Endodermal cell (in vitro differentiated cells): ENCODE measurements at places on chromosomes 1 and 21. TPM values are rescaled to one million over a fixed set of nuclear protein-coding genes. Genes with fewer than 3 reads are reported as not detected.
A peak's percentile ranks its signal among the peaks of the same experiment; 100 is the strongest.

Gene VANGL1
- 66.4 TPM in 2 replicates for total RNA-seq

DNA sequence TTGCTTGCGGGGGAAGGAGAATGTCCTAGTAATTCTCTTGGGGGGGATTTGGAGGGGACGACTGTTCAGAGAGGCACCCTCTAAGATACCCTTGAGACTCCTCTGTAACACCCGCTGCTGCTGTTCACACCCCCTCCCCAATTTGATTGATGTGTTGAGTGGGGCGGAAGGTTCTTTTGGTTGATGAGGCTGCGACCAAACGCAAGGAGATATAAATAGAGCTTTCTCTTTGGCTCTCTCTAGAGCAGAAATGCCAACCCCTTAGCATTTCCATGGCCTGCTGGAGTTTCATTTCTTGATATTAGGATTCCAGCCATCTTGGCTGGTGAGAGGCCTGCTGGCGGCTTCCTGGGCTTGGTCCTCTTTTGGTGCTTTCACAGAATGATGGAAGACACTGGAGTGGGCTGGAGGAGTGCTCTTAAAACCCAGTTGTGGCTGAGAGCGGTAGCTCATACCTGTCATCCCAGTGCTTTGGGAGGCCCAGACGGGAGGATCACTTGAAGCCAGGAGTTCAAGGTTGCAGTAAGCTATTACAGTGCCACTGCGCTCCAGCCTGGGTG lies 2.0 kb downstream of the PIK3CD start:
- DNase-seq, result no peak

DNA sequence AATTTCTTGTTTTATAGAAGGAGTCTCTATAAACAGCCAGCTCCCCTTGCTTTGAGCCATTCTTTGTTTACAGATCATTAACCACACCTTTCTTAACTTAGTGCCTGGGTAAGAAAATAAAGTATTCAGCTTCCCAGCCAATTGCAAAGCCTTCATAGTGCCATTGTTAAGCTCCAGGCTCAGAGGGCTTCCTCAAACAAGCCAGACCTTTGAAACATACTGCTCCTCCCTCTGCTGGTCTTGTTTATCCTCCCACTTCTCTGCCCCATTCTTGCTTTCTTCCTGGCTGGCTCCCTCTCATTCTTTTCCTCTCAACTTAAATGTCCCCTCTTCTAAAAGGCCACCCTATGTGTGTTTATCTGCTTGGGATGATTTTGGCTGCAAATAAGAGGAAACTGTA lies 319.4 kb upstream of the ST6GALNAC5 start:
- DNase-seq, result peak; percentile 55

DNA sequence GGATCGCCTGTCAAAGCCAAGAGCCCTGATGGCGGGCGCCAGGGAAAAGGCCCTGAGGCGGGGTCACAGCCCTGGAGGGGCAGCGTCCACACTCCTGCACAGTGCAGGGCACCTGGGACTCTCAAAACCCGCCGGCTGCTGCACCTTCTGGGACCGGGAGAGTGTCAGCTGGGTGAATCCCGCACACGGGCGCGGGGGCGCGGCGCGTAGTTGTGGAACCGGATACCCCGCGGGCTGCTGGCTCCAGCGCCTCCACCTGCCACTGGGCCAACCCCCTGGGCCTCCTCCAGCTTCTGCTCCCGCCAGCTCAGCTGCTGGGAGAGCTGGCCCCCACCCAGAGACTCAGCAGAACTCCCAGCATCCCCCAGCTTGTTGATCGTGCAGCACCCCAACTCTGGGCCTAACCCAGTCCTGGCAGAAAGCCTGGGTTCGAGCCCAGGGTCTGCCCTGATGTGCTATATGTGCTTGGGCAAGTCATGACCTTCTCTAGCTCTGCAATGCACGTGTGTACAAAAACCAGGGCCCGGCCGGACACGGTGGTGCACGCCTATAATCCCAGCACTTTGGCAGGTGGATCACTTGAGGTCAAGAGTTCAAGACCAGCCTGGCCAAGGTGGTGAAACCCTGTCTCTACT lies 33.8 kb downstream of the NECAP2 start:
- no peak for DNase-seq

DNA sequence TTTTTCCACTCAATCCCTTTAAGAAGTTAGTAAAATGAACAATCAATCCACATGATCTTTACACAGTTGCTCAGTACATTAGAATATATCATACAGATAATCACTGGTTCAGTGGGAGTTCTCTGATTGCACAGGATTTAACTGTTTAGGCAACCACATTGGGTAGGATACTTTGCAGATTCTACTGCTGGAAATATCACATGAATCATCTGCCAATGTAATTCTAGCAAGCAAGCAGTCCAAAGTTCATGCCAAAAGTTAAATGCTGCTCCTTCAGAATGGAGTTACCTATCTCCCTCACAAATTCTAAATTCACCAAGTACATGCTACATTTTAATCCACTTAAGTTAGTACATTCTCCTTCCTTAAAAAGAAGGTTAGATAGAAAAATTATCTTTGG lies 52.4 kb downstream of the NEGR1 start:
- DNase-seq, result no peak

DNA sequence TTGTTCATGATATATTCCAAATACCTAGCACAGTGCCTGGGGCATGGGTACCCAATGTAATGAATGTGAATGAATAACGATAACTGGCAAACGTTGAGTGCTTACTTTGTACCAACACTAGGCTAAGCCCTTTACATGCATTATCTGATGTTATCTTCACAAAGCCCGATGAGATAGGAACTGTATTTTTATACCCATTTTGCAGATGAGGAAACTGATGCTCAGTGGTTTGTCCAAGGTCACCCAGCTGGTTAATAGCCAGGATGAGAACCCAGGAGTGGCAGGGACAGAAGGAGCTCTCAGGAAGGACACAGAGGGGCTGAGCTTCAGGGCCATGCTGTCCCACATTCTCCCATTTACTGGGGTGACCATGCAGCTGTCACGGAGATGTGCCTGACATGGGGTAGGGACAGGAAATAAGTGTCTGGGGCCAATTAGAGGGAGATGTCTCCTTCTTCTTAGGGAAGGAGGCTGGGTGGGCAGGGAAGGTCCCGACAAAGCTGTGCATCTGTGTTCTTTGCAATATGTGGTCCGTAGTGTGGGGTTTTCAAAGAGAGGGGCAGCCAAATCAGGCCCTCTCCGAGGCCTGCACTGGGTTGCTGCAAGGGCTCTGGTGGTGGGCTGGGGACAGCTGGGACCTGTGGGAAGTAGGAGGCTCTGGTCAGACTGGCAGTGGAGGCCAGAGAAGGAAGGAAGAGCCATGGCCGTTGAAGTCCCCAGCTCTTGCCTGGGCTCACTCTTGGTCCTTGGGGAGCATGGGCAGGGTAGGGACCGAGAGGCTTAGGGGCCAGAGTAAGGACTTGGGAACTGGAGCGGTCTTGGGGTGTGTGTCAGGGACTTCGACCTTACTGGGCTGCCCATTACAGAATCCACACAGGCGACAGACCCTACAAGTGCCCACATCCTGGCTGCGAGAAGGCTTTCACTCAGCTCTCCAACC lies 26.6 kb downstream of the A3GALT2 start:
- no peak for DNase-seq
